Naive B cell (primary cell): ENCODE measurements at places on chromosomes 11 and 22. TPM values are rescaled to one million over a fixed set of nuclear protein-coding genes. Genes with fewer than 3 reads are reported as not detected.
A peak's percentile ranks its signal among the peaks of the same experiment; 100 is the strongest.

- H3K4me3 ChIP-seq = no peak overlapping the region
- H3K27me3 ChIP-seq = peaks cover 37% of the 10 kb centered on the region
- DNase-seq = no peak
- H3K27ac ChIP-seq = no peak overlapping the region
- H3K36me3 ChIP-seq = no peaks in the 10 kb centered on the region
- H3K4me1 ChIP-seq = no peaks in the 10 kb centered on the region
Observed at GRCh38 chr11:31337806-31338205, 31.7 kb downstream of the DCDC1 start.

DNA sequence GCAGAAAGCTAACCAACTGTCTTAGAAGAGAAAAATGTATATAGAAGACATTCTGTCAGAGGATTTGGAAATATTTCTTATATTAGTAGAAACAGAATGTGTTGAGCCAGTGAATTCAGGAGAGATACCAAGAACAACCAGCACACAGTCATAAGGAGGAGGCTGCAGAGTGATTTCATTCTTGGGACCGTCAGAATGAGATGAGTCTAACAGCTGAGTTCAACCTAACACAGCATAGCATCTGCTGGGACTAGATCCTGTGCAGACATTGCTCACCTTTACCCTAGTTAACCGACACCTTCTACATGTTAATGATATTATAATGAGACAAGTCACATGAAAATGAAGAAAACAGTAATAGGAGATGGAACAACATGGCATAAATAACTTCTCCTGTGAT, 85.5 kb downstream of the XRRA1 start:
- H3K4me3 ChIP-seq = no peak overlapping the region
- H3K4me1 ChIP-seq = no peaks in the 10 kb centered on the region
- peaks cover 70% of the 10 kb centered on the region for H3K36me3 ChIP-seq
- DNase-seq = no peak
- H3K27me3 ChIP-seq = no peaks in the 10 kb centered on the region

DNA sequence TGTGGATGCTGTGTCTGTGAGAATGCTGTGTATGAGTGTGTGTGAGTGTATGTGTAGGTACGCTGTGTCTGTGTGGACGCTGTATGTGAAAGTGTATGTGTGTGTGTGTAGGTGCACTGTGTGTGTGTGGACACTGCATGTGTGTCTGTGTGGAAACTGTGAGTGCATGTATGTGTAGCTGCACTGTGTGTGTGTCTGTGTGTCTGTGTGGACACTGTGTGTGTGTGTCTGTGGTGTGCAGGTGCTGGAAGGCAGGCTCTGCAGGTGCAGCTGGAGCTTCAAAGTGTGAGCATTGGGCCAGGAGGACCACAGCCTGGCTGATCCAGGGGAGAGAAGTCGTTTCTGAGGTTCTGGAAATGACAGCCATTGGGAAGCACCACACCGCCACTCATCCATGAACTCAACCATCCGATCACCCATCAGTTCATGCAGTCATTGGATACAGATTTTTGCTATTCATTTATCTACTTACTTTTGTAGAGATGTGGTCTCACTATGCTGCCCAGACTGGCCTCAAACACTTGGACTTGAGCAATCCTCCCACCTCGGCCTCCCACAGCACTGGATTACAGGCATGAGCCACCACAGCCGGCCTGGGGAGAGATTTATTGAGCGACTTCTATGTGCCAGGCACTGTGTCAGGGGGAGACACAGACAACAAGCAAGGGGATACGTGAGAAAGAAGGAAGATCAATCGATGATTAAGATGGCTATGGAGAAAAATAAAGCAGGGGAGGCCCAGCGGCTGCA, 9.6 kb downstream of the TRPM5 start:
- H3K36me3 ChIP-seq = no peaks in the 10 kb centered on the region
- H3K27ac ChIP-seq = no peak overlapping the region
- H3K4me1 ChIP-seq = no peaks in the 10 kb centered on the region
- H3K27me3 ChIP-seq = peaks cover 6% of the 10 kb centered on the region
- no peak for DNase-seq

GRCh38 chr11:48013269-48013901, 33.0 kb downstream of the PTPRJ start:
- no peaks in the 10 kb centered on the region for H3K27me3 ChIP-seq
- peaks cover 64% of the 10 kb centered on the region for H3K4me1 ChIP-seq
- H3K4me3 ChIP-seq = peak overlapping the region; percentile 65
- no peaks in the 10 kb centered on the region for H3K36me3 ChIP-seq
- DNase-seq = peak; percentile 53

Gene MMP27
- not detected for polyA plus RNA-seq

Gene WEE1
- polyA plus RNA-seq = 20.3 TPM
